ENCODE measurements at places on chromosomes 6 and 20.

- no peak for DNase-seq
Observed at GRCh38 chr20:24684956-24685691, 215.7 kb downstream of the SYNDIG1 start.

GRCh38 chr20:4095639-4096038 is 80.3 kb upstream of the RNF24 start:
- no peak for DNase-seq

DNA sequence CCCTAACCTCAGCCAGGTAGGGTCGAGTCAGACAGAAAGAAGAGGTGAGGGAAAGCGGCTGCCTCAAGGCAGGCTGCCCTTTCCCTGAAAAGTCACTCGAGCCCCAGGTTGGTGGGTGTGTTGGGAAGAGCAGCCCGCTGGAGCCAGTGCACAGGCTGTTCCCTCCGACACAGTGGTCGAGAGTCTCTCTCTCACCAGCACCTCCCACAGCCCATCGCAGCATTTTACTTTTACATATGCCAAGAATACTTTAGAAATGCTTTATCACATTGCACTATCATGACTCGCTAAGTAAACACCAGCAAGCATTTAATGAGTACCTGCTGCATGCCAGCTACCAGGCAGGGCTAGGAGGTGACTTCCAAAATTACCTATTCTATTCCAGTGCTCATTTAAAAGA is 1.7 kb downstream of the PRPH2 start:
- DNase-seq = no peak

GRCh38 chr20:16707674-16708073 is 22.2 kb upstream of the SNRPB2 start:
- no peak for DNase-seq

- DNase-seq = no peak
Observed at GRCh38 chr6:52325695-52326471, 36.1 kb upstream of the PAQR8 start.

DNA sequence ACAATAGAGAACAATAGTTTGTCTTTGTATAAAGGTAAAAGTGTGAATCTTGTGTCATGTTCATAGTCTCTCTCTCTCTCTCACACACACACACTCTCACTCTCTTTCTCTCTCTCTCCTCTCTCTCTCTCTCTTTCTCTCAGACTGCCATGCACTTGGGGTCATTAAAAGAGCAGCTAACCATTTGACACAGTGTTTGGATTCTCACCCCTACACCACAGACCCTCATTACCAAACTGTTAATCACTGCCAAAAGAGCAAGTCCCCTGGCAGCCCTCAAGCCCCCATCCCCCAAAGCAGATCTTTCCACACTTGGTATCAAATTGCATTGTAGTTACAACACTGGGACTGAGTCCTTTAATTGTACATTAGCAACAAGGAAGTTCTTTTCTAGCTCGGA is 305.8 kb upstream of the RSPO3 start:
- no peak for DNase-seq

GRCh38 chr20:51745804-51746203 is 22.4 kb downstream of the ATP9A start:
- DNase-seq = no peak

GRCh38 chr6:14670806-14671205 is 553.2 kb downstream of the CD83 start:
- no peak for DNase-seq

GRCh38 chr20:50107086-50107660 is 5.8 kb downstream of the UBE2V1 start:
- no peak for DNase-seq

- DNase-seq = no peak
Observed at GRCh38 chr6:99668036-99668705, 61.5 kb downstream of the PRDM13 start.

DNA sequence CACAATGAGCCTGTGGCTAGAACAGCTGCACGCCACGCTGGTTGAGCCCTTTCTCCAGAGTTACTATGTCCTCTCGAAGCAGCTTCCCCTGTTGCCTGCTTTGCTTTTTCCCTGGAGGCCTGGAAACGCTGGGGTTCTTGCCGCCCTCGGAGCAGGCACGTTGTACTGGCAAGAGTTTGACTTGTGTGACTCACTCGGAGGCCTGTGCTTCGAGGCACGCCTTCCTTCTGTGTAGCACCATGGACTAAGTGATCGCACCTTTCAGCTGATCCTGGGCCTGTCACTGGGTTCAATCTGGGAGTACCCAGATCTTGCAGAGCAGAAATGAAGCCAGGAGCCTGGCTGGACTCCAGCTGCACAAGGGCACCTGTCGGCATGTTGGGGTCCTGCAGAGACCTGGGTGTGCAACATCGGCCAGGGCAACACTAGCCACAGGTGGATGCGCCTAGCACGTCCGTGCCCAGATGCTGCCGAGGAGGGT is 5.2 kb downstream of the INSM1 start:
- no peak for DNase-seq

DNA sequence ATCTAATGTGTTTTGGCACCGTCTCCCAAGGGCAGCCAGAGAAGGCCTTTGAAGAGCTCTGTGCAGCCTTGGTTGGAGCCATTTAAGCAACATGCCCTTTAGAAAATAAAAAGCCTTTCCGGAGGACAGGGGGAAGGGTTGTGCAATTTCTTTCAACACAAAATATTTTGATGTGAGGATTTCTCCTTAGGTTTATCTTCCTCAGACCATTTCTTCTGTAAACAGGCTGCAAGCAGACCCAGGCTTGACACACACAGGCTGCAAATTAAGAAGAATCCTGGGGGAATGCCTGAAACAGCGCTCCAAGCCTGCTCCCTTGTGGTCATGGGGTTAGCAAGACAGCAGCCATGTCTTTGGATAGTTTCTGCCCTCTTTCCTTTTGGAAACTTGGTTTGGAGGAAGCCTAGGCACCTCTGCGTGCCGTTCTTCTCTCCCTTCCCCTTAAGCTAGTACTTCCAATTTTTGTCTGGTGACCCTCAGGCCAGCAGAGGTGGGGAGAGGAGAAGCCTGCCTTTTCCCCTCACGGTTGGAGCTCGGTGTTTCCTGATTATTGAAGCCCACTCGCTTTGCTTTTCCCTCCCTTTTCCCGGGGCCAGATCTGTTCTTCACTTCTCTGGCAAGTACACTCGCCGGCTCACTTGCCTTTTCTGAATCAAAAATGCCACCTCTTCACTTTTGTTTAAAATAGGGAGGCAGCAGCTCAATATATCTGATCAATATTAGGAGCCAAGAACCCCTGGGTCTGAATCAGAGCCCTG is 39.6 kb upstream of the NOX3 start:
- no peak for DNase-seq

DNA sequence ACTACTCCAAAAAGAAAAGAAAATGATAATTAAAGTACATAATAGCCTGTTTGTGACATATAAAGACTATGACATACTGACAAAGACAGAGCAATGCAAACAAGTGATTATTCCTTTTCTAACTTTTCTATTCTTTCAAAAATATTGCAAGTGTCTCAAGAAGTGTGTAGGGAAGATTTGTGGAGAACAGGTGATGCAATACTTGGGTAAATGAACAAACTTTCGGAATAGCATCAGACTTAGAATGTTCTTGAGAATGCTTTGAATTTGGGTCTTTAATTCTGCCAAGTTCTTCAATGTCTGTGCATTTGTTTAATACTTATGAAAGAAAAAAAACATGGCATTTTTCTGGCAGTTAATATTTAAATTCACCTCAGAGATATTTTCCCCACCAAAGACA is 40.0 kb upstream of the TRDN start:
- DNase-seq = no peak

GRCh38 chr6:13234130-13234529 is 94.2 kb downstream of the TBC1D7 start:
- no peak for DNase-seq

DNA sequence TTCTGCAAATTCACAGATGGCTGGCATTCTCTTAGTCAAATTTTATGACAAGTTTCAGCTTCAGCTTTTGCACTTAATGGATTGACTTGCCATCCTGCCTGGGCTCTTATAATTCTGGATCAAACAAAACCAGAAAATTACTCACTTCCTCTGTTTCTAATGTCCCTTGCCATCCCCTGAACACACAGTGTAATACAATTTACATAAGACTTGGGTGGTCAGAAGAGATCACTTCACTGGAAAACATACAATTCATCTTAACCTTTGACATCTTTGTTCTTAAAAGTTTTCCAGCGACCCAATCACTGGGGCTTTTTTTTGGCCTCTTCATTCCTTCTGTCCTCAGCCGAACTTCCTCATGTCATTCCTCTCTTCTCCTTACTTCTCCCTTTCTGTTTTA is 199.0 kb downstream of the ARHGAP18 start:
- DNase-seq = peak; percentile 21

GRCh38 chr6:15974817-15975216 is 154.1 kb upstream of the MYLIP start:
- no peak for DNase-seq

DNA sequence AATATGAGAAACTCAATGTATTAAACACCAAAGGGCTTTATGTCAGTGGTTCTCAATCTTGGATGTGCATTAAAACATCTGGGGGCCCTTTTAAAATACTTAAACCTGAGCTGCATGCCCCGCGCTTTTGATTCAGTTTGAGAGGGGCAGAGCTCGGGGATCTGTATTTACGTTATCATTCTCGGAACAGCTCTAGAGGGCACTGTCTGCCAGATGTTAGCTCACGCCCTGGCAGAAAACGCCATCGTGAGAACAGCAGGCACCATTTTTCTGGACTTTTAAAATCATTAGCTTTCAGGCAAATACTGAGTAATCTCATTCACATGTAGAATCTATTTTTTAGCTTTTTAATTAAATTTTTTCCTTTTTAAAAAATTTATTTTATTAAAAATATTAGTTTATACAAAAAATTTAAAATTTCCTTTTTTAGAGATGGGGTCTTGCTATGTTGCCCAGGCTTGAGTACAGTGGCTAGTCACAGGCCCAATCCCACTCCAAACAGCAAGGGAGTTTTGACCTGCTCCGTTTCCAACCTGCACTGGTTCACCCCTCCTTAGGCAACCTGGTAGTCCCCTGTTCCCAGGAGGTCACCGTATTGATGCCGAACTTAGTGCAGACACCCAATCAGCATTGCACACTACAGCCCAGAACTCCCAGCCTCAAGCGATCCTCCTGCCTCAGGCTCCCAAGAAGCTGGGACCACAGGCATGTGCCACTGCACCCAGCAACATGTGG is 30.0 kb upstream of the ZNF133 start:
- no peak for DNase-seq

- peak; percentile 91 for DNase-seq
Observed at GRCh38 chr6:163356324-163356723, 58.2 kb upstream of the QKI start.

DNA sequence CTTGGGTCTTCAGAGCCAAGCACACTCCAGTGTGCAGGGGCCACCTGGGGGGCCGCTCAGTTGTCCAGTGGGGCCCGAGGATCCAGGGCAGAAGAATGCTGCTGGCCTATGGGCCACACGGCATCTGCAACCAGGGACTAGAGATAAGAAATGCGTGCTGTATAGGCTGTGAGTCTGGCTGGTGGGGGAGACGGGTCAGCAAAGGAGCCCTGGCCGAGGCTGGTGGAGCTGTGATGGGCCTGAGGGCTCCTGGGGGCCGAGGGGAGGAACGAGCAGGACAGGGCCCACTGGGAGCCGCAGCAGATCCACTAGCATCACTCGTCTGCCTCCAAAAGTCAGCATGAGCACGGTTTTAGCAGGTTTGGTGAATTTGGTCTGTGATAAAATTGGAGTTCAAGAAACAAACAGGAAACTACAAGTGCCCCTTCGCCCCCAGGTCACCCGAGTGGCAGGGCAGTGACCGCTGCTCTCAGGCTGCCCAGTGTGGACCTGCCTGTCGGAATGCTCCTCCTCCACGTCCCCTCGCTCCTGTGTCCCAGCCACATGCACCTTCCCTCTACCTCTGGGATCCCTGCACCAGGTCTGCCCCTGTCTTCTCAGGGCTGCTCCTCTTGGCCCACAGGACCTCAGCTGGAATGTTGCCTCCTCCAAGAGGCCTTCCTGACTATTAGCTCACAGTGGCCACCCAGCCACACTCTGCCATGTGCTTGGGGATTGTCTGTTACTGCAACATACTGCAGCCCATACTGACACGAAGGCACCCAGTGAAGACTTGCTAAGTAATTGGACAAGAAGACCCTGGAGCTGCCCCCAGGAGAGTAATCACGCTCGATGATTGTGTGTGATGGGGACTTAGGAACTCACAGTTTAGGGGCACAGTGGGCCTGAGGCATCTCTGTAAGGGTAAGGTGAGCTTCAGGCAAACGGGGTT is 10.9 kb downstream of the ACSS1 start:
- DNase-seq = no peak
